GM04503 (cell line): ENCODE measurements at places on chromosomes 5 and 9.

DNA sequence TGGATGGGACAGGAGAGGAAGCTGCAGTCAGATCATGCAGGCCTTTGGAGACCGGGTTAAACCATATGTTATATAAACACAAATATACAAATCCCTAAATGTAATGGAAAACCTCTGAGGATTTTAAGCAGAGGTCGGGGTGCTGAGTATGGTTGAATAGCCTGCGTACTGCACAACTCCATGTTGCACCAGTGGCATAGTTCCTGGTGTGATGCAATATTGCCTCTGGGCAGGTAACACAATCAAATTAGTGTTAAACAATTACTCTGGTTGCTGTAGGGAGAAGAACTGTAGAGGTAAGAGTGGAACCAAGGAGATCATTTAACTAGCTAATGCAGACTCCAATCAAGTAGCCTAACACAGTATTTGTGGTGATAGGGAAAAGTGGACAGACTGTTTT is 21.3 kb upstream of the RNF145 start:
- no peak for DNase-seq

- DNase-seq: no peak
Observed at GRCh38 chr9:93809204-93809940, 145.8 kb downstream of the BARX1 start.

DNA sequence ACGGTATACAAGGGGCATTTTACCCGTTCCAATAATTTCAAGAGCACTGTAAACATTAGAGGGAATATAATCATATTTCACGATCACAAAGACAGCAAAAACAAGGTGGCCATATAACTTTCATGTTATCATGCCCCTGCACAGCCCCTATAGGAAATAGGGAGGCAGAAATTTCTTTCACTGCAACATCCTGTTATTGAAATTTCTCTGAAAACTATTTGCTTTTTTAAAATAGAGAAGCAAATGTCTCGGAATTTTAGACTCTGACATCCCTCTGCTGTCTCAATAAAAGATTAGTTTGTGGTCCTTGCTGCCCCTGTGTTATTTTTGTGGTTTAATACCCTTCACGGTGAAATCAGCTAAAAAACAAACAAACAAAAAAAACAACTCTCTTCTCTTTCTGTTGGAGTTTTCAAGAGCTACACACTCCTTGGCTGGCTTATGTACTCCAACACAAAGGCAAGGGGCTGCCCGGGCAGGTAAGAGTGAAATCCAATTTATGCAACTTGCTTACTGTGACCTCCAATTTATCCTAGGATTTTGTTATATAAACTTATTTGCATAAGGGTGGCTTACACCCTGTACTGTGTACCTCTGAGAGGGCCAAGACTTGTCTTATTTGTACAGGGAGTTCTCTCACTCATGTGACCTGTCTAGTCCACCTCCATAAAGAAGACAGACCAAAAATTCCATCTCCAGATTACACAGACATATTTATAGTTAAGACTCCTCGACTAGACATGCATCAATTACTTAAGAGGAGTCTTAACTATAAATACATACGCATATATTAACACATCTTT is 223.6 kb downstream of the MLLT3 start:
- DNase-seq: no peak

DNA sequence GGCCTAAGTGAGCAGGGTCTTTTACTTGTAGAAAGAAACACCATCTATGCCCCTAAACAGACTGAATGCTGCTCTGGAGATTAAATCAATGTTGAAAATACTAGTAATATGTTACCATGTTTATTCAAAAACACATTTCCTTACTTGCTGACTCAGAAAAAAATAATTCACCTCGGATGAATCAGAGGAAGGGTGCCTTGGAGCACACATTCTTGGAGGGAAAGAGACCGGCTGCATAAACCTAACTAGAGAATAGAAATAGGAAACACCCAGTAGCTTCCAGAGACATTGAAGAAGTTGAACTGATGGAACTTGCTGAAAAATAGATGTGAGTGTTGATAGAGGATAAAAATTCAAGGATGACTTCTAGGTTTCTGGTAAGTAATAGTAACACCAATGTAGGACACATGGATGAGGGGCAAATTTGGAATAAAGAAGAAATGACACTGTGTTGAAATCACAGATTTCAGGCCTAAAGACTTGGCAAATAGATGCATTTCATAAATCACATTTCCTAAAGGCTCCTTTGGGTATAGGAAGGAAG is 76.9 kb upstream of the MINAR2 start:
- DNase-seq: peak; percentile 2

- DNase-seq: no peak
Observed at GRCh38 chr9:113738893-113739604, 137.1 kb upstream of the ZNF618 start.

DNA sequence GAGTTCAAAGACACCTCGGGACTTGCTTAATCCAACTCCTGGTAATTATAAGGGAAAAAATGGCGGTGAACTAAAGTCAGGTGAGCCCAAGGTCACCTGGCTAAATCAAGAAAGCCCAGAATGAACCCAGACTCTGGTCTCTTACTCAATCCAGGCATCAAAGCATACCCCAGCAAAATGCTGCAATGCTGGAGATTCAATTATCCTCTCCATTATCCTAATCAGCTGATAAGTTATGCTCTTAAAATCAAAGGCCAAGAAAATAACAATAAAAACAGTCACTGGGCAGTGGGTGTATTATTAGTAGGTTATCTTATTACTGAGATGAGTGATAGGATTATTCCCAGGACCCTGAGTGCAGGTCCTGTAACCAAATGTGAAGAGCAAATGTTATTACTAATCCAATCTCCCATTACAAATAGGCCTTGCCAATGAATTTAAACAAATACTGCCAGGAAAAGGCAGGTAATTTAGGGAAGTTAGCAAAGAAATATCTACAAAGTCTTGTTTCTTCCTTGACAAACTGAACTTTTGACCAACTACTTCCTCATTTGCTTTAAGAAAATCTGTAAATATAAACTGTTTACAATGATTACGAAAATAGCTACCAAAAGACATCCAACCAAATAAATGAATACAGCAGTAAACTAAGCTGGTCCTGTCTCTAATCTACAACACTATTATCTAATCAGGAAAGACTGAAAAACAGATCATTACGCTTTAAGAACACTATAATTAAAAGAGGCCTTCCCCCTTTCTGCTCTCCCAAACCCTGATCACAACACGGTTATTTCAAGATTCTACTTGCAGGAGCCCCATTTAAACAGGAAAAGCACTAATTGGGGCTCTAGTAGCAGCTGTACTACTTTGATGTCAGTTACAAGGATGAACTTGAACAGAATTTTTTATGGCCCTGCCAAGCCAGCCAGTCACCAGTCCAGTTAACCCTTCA is 103.2 kb downstream of the MED27 start:
- DNase-seq: no peak

DNA sequence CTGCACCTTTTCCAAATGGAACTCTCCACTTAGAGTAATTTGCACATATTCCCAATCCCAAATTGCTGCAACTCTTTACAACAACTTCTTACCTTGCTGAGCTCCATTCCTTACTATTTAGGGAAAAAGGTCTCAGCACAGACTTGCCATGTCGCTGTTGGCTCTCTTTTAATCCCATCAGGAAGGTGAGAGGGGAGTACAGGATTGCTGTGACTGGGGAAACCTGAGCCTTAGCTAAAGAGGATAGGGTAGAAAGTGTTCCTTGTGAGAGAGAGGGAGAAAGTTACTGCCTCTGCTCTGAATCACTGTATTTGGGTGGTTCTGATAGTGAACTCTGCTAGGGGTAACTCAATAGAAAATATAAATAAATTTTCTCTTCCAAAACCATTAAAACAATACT is 43.7 kb upstream of the GABRA1 start:
- DNase-seq: no peak
